ENCODE measurements at places on chromosomes 11 and 22.

DNA sequence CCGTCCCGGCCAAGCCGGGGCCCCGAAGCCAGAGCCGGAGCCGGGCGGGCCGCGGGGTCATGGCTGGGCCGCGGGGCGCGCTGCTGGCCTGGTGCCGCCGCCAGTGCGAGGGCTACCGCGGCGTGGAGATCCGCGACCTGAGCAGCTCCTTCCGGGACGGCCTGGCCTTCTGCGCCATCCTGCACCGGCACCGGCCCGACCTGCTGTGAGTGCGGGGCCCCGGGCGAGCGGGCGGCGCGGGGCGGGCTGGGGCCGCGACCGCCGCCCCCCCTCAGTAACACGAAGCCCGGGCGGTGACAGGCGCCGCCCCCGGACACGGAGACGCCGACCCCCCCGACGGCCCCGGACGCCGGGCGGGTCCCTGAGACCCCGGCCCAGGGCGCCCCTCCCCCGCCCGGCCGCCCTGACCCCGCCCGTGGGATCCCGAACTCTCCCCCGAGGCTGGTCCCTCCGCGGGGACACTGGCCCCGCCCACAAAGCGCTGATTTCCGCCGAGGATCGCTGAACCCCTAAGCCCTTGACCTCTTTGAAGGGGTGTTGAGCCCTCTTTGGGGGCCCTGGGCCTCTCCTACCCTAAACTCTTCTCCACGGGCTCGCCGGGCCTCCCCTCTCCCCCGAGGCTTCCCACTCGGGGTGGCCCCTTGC lies 389 bp downstream of the MICALL1 start:
- DNase-seq: no peak

GRCh38 chr11:3626250-3626960 lies 15.4 kb downstream of the ART5 start:
- DNase-seq: no peak

DNA sequence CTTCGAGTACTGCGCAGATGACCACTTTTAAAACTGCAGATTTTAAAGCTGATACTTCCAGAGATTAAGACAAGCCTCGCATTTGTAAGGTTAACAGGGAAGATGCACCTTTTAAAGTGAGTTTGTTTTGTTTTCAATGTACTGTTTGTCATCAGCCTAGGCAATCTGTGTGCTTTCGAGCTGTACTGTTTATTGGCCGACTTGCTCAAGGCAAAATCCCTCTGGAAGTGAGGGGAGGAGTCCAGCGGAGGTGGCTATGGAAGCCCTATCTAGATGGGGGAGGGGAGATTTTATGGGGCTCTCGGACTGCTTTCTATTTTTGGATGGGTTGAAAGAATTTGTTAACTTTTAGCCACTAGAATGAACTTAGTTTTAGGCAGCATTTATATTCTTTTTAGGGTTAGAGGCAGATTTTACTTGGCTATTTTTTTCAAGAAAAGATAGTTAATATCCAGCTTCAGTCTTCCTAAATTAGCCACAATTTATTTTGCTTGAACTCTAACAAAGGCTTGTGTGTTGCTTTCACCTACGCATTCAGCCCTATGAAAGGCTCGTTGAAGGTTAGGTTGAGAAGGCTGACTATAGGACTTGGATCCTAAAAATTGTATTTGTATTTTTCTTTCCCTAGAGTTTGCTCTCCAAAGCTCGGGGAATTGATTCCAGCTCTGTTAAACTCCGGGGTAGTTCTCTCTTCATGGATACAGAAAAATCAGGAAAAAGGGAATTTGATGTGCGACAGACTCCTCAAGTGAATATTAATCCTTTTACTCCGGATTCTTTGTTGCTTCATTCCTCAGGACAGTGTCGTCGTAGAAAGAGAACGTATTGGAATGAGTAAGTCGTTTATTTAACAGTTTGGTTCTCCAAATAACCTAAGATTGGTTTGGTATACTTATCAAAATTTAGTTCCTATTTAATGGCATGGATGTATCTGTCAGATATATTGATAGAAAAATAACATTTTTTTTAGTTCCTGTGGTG lies 2.1 kb downstream of the WEE1 start:
- DNase-seq: no peak

- DNase-seq: no peak
These were observed 199.2 kb downstream of the IGLL1 start for GRCh38 chr22:23380911-23381310.

GRCh38 chr11:46616551-46617133 lies 385 bp downstream of the HARBI1 start:
- DNase-seq: no peak
